ENCODE measurements at places on chromosomes 1 and 21.

DNA sequence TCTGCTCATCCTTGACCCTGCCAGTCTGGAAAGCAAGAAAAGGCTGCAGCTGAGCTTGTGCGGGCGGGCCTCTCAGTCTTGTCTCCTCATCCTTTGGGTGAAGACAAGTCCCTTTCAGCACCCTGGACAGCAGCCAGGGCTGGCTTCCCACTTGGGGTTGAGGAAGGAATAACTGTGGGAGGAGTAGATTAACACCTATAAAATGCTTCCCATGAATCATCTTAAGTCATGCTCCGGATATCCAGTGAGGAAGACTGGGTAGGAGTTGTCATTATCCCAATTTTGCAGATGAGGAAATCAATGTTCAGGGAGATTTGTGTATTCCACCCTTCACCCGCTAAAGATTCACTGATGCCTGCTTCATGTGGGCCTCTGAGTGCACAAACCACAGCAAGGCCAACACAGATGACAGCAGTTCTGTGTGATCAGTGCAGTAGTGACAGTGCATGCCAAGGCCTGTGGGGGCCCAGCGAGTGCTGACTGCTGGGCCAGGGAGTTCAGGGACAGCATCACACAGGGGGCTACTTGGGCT lies 20.1 kb upstream of the COL16A1 start:
- no peak for DNase-seq

- no peak for DNase-seq
Measured at GRCh38 chr1:164575356-164575886, 16.4 kb downstream of the PBX1 start.

- DNase-seq = no peak
Measured at GRCh38 chr1:226978432-226979114, 38.5 kb downstream of the COQ8A start.

- DNase-seq = no peak
Measured at GRCh38 chr1:29239142-29239541, 2.8 kb downstream of the PTPRU start.

GRCh38 chr1:89199525-89200031 lies 836 bp upstream of the GBP4 start:
- no peak for DNase-seq

- DNase-seq = no peak
Measured at GRCh38 chr1:202214089-202214843, 20.7 kb downstream of the LGR6 start.

GRCh38 chr1:214532070-214532469 lies 19.3 kb downstream of the PTPN14 start:
- DNase-seq = no peak

DNA sequence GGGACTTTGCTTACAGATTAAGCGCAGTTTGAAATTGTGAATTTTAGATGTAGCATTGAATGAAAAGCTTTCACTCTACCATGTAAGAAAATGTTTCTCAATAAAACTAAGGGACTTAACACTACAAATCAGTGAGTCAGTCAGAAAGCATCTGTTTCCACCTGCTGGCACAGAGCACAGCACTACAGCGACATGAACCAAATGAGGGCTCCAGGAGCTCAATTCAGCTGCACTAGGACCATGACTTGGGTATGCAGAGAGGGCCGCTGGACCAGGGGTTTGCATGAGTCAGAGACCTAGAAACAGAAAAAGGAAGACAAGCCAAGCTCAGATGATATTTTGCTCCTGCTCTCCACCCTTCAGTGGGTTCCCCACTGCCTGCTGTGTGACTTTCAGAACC lies 5.2 kb downstream of the SUSD4 start:
- no peak for DNase-seq

DNA sequence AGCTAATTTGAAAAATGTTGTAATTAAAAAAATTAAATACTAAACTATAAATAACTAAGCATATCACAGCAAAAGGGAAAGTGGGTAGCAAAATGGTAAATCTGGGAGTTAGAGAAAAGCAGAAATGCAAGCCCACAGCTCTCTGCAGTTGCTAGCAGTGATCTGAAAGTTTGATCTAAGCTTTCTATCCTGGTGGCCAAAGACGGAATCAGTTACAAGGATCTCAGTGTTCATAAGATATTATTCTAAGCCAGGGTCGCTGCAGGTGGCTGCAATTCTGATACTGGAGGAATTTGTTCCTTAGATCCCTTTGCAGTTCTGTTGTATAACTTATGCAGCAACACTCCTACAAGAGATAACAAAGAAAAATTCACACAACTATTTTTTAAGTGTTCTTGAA lies 363.7 kb downstream of the SETD4 start:
- DNase-seq = no peak

DNA sequence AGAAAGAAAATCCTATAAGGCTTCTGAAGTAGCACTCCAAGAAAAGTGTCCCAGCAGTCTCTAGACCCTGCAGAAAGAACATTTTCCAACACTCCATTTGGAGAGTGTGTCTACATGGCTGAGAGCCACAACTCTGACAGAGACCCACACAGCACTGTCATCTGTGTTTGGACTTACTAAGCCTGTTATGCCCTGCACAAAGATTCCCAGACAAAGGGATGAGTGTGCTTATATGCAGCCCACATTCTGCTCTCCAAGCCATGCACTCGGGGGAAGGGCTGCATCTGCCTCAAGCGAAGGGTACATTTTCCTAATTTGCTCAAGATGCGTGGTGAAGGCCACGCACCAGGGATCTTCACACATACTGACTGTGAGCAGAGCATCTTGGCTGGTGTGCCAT lies 24.4 kb upstream of the SLAMF6 start:
- no peak for DNase-seq

GRCh38 chr1:31981972-31982371 lies 31.7 kb upstream of the KHDRBS1 start:
- no peak for DNase-seq

- no peak for DNase-seq
Measured at GRCh38 chr1:84156210-84156621, 12.1 kb downstream of the PRKACB start.

GRCh38 chr1:6256645-6257044 lies 4.3 kb downstream of the GPR153 start:
- DNase-seq = no peak

DNA sequence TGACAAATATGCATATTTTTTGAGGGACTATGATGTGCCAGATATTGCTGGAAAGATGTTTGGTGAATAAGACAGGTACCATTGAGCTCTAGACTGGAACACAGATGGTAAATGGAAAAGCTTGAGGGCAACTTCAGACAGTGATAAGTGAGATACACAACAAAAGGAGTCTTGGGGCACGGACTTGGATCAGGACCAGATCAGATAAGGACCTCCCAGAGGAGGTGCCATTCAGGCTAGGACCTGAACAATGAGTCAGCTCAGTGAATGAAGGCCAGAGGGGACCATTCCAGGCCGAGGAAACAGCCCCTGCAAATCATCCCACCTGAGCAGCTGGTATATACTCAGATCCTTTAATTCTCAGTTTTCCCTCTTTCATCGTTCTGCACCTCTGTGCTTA lies 1.8 kb upstream of the KCNJ15 start:
- DNase-seq = no peak

- no peak for DNase-seq
Measured at GRCh38 chr1:52159033-52159789, 17.3 kb downstream of the ZFYVE9 start.

- DNase-seq = no peak
Measured at GRCh38 chr1:65896721-65897120, 104.0 kb downstream of the PDE4B start.

DNA sequence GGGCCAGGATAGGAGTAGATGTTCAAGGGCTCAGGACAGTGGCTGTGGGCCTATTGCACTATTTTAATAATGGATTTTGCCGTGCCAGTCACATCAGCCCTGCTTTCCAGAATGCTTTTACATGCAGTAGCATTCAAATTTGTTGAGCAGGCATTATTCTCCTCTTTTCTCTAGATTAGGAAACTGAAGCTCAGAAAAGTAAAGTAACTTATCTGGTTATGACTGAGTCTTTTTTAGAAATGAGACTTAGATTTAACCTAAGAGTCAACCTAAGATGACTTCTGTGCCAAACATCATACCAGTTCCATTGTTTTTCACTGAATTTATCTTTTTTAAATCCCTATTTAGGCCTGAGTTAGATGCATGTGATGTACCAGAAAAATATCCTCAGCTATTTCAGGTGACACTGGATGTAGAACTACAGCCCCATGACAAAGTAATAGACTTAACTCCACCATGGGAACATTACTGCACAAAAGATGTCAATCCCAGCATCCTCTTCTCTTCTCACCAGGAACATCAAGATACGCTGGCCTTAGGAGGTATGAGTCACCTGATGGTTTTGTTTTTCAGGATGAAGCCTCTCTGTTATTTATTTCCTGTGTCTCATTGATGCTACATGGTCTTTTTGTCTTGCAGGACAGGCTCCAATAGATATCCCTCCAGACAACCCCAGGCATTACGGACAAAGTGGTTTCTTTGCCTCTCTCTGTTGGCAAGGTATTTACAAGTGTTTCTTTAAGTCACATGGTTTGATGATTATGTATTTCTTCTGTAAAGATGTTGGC lies 31.4 kb upstream of the LEPR start:
- no peak for DNase-seq
